Activated CD4-positive, alpha-beta T cell treated with anti-CD3 and anti-CD28 coated beads, Interleukin-2, amount 50 U/mL, for 16 hours (primary cell): ENCODE measurements at places on chromosomes 1 and 21.

- no peak for DNase-seq
Observed at GRCh38 chr1:242043165-242043564, 44.3 kb upstream of the MAP1LC3C start.

DNA sequence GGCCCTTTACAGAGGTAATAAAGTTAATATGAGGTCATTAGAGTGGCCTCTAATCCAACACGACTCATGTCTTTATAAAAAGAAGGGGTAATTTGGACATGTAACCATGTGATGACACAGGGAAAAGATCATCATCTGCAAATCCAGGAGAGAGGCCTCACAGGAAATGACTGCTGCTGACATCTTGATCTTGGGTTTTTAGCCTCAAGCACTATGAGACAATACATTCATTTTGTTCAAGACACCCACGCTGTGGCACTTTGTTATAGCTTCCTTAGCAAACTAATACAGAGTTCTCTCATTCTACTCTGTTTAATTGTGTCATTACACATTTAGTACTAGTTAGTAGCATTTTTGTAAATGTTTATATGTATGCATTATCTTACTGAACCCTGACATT lies 64.0 kb upstream of the RUNX1 start:
- DNase-seq = no peak

DNA sequence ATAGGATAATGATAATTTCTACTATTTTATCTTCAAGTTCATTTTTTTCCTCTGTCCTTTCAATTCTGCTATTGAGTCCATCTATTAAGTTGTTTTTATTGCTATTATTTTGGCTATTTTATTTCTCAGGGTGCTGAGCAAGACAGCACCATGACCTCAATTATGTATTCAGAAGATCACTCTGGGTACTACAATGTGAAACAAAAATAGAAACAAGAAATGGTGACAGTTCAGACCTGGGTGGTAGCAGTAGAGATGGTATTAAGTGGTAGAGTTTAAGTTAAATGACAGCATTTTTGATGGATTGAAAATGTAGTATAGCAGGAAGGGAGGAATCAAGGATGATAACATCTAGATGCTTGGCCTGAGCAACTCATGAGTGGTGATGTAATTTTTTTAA lies 655.3 kb upstream of the PLXNA2 start:
- no peak for DNase-seq

DNA sequence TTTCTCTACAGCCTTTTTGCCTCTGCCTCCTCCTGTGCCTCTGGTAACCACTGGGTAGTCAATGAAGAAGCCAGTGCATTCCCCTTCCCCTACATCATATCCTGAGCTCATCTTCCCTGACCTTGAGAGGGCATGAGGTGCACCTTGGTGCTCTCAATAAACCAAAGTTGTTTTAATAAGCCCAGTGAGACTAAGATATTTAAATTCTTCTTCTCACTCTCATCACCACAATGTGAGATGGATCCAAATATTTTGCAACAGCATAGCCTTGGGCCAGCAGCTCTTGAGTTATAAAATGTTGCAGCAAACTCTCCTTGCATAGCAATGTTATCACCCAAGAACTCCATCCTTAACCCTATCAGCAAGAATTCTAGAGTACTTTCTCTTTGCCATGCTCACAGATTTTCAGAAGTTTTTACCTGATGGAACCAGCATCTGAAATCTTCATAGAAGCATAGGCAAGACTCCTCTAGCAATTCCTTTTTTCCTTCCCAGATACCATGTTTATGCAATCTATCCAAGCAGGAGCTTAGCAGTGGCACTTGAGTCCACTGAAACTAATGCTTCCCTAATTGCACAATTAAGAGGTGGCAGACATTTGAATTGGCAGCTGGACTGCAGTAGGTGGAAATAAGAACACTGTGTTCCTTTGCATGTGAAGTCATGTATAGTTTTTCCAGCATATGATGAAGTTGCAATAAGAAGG lies 36.8 kb downstream of the CDC7 start:
- no peak for DNase-seq

- DNase-seq = no peak
Observed at GRCh38 chr21:27379354-27379753, 412.5 kb upstream of the ADAMTS5 start.

GRCh38 chr1:234579967-234580366 lies 30.0 kb downstream of the IRF2BP2 start:
- DNase-seq = no peak

- DNase-seq = no peak
Observed at GRCh38 chr1:56645677-56646305, 677 bp downstream of the PRKAA2 start.

- no peak for DNase-seq
Observed at GRCh38 chr1:125119024-125119441, 3934.3 kb downstream of the SRGAP2C start.

- no peak for DNase-seq
Observed at GRCh38 chr1:107739651-107740050, 225.3 kb downstream of the VAV3 start.

DNA sequence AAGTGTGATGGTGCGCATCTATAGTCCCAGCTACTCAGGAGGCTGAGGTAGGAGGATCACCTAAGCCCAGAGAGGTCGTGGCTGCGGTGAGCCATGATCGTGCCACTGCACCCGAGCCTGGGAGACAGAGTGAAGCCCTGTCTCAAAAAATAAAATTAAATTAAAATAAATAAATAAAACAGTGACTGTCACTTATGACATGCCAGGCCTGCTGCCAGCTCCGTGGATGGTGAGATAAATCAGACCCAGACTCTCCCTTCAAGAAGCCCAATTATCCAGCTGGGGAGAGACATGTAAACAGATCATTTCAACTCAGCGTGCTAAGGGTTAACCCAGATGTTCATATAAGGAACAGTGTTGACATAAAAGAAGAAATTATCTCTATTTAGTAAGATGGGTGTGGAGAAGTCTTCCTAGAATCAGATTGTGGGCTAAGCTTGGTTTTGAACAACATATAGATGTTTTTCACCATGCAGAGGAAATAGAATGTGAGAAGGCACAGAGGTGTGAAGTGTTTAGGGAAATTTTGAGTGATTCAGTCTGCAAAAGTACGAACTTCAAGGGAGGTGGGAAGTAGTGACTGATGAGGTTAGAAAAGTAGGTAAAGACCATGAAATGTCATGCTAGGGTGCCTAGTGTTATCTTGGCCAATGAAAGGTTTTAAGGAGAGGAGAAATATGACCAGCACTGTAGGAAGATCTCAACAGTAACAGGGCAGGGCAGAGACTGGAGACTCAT lies 18.3 kb downstream of the YARS1 start:
- peak; percentile 88 for DNase-seq

- peak; percentile 45 for DNase-seq
Observed at GRCh38 chr1:52296345-52296744, 69.7 kb downstream of the CC2D1B start.

- no peak for DNase-seq
Observed at GRCh38 chr1:225818229-225818628, 8.3 kb downstream of the EPHX1 start.

DNA sequence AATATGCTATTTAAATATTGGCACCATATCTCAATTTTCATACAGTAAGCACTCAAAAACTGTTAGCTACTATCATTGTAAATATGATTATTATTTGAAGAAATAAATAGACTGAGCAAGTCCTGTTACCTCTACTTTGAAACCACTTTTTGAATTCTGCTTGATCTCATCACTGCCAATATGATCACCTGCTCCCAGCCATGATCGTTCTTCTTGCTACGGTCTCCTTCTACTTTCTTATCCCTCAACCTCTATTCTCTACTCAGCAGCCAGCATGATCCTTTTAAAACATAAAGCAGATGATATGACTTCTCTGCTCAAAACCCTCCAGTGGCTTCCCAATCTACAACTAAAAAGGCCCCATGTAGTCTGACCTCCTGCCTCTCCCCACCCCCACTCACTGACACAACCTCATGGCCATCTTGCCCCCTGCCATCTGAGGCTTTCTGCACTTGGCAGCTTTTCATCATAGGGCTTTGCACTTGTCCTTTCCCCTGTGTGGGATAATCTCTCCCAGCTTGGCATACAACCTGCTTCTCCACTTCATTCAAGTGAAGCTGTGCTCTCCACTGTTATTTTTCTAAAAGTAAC lies 27.2 kb downstream of the CD34 start:
- DNase-seq = no peak

DNA sequence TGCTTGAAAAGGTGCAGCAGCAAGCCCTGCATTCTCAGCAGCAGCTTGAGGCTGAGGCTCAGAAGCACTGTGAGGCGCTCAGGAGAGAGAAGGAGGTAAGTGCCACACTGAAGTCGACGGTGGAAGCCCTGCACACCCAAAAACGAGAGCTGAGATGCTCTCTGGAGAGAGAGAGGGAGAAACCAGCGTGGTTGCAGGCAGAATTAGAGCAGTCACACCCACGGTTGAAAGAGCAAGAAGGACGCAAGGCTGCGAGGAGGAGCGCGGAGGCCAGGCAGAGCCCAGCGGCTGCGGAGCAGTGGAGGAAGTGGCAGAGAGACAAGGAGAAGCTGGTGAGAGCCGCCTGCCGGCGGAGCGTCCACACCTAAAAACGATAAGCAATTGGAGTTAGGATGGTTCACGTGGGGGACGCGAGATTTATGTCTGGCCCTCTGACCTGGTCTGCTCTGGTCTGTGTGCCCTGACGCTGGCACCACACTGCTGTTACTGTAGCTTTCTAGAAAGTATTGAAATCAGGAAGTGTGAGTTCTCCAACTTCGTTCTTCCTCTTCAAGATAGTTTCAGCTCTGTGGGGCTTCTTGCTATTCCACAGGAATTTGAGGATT lies 26.7 kb upstream of the DIP2A start:
- DNase-seq = no peak

DNA sequence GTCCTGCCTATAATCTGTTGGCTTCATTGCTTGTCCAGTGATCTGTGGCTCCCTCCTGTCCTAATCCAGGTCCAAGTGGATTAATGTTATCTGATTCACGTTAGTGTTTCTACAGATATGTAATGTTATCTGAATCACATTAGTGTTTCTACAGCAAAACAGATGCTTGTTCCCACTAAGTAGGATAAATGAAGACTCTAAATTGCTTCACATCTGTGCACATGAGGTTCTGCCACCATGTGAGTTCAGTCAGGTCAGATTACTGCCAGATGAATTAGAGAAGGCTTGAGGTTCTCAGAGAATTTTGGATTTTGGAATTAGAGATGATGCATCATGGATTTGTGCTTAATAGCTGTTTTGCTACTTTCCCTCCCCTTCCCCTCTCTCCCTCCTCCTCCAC lies 13.2 kb downstream of the DISC1 start:
- no peak for DNase-seq

GRCh38 chr1:151790071-151790939 lies at the start of gene TDRKH:
Gene TDRKH, minus strand, starts transcription at chr1:151790500. Its CDS starts 7,478 bp downstream, at chr1:151783022.
- peak; percentile 100 for DNase-seq

DNA sequence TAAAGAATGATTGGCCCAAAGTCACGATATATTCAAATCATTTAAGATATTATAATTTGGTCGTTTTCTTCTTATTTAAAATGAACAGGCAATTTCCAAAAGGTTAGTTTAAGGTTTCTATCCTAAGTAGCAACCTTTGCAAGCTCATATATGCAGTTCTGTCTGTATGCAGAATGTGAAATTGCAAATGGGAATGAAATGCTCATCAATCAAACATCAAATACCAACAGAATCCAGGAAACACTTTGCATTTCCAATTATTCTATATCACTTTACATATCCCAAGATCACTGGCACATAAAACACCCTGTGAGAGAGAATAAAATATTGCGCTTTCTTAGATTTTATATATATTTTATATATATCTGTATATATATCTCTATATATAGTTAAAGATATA lies 237.3 kb downstream of the NRIP1 start:
- DNase-seq = no peak

- DNase-seq = no peak
Observed at GRCh38 chr1:109543283-109543987, 3.8 kb downstream of the GPR61 start.

GRCh38 chr1:111598544-111598943 lies 21.0 kb upstream of the RAP1A start:
- DNase-seq = peak; percentile 71

DNA sequence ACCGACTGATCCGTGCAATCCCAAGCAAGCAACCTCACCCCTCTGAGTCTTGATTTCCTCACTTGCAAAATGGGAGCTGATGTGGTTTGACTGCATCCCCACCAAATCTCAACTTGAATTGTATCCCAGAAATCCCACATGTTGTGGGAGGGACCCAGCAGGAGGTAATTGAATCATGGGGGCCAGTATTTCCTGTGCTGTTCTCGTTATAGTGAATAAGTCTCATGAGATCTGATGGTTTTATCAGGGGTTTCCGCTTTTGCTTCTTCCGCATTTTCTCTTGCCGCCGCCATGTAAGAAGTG lies 58.4 kb downstream of the FHAD1 start:
- no peak for DNase-seq

- peak; percentile 91 for DNase-seq
Observed at GRCh38 chr21:14533499-14534428, 12.4 kb downstream of the SAMSN1 start.

DNA sequence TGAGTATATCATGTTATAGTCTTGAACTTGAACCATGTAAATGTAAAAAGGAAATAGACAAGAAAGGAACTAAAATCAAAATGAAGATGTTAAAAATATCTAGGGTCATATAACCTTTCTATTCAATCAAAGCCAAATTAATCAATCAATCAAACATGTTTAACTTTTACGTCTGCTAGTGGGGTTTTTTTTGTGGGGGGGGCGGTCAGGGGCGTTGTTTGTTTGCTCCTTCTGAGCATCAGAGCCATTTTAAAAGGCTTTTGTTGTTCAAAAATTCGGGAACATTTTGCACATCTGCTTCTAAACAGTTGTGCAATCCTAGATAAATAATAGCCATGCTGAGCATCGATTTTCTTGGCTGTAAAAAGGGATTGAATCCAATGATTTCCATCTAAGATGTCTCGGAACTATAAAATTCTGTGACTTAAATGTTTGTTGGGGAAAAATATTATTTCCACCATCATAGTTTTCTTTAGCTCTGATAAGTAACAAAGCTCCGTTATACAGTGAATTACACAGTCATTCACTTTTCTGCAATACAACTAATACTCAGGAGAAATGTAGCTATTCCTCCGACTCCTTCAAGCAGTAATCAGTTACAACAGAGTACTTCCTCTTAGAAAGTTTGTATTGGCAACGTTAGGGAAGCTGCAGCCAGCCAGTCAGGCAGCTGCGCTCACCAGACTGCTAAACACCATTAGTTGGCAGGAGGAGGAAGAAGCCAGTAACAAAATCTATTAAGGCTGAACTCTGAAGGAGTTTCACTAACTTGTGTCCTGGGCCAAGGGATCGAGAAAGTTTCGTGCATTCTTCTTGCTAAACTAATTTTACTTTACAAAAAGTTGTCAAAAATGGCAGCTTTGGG lies 2.2 kb downstream of the SPATA6 start:
- DNase-seq = no peak

- DNase-seq = no peak
Observed at GRCh38 chr1:104804147-104804546, 1054.4 kb downstream of the AMY1C start.

- DNase-seq = no peak
Observed at GRCh38 chr1:79259390-79260336, 253.1 kb upstream of the ADGRL4 start.

DNA sequence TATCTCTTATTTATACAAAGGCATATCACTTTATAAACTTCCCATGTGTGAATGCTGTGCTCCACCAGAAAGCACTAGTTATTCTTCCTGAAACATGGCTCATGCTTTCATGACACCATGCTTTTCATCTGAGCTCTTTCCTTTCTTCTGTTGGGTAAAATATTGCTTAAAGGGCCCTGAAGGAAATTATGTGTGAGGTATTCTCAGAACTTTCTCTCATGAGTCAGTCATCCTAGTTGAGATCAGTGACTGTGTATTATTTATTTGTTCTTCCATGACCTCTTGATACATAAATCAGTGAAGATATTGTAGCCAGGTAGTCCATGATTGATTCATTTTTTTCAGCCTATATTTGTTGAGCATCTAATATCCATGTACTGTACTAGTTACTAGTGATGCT lies 54.8 kb downstream of the CYP2J2 start:
- DNase-seq = no peak
